ENCODE measurements at places on chromosomes 16 and 17.

DNA sequence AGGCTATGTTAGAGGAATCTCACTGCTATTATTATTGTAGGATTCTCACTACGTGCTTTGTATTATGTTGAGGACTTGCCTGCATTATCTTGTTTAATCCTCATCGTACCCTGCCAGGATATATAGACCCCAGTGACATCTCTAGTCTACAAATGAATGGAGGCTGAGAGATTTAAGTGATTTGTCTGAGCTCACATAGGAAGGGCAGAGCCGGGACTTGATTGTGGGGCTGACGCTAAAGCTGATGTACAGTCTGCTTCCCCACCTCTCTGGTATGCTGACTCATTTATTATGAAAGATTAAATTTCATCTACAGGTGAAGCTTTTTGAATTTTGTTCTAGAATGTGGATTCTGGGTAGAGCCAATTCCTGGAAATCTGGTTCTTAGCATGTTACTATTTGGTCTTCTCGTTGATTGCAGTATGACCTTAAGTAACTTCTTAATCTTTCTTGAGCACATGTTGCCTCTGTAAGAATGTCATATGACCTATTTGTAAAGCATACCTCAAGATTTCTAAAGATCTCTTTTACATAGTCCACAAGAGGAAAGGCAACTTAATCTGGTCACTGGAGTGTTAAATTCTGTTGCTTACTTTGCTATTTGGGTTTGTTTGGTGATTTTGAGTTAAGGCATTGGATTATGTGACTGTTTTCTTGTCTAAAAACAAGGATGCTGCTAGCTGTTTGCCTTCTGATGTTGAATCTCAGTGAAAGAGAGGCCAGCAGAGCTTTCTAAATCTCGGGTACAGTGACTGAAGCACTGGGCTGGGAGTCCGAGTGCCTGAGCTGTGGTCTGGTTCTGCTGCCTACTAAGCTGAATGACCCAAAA is 12.4 kb downstream of the METTL9 start:
- DNase-seq = no peak

GRCh38 chr16:81746566-81746965 is 32.5 kb upstream of the PLCG2 start:
- DNase-seq = no peak

DNA sequence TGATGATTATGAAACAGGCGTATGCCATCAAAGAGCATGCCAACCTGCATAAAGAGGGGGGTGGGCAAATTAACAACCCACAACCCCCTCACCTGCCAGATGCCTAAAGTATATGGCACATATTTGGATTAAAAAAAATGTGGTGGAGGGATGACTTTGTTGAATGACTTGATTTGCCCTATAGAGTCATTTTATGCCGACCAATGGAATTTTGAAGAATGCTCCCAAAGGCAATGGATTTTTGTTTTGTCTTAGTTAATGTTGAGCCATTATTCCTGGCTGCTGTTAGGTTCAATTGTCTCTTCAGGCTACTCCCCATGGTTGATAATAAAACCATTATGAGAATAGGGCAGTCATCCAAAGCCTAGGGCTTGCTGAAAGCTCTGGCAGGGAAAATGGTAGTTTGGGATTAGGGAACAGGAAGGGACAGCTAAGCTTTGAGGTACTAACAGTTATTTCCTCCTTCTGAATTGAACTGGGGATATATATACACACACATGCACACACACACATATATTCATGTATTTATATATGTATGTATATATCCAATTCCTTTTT is 5.8 kb upstream of the CHCT1 start:
- no peak for DNase-seq

DNA sequence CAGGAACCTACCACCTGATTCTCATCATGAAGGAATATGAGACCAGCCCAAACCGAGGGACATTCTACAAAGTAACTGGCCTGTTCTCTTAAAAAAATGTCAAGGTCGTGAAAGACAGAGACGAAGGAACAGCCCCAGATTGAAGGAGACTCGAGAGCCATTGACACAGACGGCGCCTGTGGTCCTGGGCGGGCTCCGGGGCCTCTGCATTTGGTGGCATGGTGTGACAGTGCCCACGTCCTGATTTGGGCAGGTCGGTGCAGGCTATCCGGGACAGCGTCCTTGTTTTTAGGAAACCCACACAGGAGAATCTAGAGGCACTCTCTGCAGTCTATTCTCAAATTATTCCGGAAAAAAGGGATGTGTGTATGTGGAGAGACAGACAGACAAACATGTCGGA is 64.1 kb downstream of the ADCY9 start:
- no peak for DNase-seq

- peak; percentile 74 for DNase-seq
These were observed 5.8 kb upstream of the CBX4 start for GRCh38 chr17:79844869-79845600.

GRCh38 chr17:65362826-65363225 is 198.6 kb downstream of the AXIN2 start:
- DNase-seq = no peak

DNA sequence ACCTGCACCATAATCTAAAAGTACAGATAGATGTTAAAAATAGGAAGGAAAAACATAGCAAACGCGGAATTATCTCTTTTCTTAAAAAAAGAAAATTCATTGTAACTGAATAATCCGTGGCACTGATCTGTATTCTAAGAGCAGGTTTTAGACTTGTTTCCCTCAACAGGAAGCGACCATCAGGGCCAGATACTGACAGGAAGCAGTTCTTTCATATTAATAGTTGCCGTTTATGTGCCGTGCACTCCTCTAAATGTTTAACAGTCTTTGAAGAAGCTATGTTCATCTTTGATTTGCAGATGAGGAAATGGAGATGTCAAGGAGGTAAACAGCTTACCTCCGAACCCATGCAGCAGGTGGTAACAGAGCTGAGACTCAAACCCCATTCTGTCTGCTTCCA is 23.6 kb downstream of the DYNLRB2 start:
- DNase-seq = no peak

DNA sequence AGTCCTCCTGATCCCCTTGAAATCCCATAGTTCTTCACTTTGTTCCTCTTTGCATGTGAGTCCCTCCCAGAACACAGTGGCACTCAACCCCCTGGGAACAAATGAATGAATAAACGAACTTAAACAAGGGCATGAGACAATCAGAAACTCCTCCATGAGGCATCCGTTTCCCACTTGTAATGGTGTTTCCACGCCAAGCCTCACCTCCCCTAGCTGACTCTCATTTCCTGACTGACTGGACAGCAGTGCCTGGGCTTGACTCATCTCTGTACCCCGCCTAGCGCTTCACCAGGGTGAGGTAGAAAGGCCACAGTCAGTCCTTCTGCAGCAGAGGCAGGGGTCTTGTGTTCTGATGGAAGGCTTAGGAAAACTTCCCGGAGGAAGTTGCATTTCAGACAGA is 14.2 kb downstream of the KIF1C start:
- DNase-seq = peak; percentile 51

GRCh38 chr16:72673118-72673517 is 374.8 kb downstream of the ZFHX3 start:
- DNase-seq = no peak

DNA sequence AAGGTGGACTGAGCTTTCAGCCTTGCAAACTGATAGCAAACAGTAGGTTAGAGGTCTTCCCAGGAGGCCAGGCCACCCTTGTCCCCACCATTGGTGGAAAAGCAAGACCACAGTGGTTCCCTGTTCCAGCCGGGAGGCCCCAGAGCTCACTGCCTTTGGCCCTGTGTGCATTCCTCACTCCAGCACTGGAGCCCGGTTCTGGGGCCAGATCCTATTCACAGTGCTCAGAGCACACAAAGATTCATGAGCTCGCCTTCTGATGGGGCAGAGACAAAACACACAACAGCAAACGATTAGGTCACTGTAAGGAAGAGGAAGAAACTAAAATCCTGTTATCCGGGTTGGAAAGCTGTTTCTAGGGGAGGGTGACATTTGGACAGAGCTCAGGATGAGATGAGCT is 5.6 kb upstream of the PGS1 start:
- no peak for DNase-seq

DNA sequence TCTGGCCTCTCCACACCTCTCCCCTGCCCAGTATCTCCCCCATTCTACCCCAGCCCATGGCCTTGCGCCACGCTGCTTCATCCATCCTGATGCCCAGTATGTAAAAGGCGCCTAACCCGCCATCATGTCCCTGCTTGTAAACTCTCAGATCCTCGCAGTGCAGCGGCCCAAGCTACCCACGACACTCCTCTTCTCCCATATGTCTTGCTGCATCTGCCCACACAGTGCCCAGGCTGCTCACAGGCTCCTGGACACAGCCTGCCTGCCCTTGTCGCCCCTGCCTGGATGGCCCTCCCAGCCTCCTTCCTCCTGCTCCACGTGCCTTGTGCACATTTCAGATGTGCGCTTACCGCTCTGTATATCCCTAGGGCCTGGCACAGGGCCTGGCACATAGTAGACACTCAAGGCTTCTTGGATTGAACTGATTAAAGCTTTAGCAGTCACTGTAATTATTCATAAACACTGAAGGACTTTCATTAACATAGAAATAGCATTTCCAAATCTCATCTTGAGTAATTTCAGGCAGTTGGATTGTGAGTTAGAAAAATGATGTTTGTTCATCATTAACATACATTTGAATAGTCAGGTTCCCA is 129.1 kb downstream of the CLEC16A start:
- no peak for DNase-seq

DNA sequence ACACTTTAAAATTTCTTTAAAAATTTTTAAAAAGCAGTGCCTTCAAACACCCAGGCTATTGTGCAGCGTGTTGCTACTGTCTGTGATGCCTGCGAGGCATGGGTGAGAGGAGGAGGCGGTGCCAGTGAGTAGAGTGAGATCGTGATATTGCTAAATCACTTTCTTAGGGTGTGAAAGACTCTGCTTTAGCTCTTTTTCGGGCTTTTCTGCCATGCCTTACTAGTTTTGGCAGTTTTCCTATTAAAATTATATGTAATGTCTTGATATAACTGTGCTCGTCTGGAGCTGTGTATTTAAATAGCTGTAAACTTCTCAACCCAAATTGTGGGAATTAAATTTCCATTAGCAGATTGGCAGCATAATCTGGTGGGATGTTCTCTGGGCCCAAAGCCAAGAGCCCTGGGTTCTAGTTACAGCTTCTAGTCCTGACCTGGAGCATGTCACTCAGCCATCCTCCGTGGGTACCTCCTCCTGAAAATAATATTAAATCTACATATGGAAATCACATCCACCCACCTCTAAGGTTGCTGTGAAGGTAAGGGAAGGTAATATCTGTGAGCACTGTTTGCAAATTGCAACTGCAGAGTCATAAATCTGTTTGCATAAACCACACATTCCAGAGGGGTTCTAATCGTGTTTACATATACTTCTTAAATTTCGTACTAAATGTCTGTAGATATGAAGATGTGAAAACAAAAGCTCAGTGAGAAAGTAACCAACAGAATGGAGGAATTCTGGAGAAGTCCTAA is 264.3 kb upstream of the CACNG5 start:
- no peak for DNase-seq

- no peak for DNase-seq
These were observed 47.2 kb downstream of the OTOA start for GRCh38 chr16:21710938-21711337.

GRCh38 chr17:35448214-35448898 is at the start of gene SLFN13:
Gene SLFN13 (minus strand): TSS chr17:35448766. CDS start chr17:35445680, 3,086 bp downstream.
- DNase-seq = peak; percentile 90

DNA sequence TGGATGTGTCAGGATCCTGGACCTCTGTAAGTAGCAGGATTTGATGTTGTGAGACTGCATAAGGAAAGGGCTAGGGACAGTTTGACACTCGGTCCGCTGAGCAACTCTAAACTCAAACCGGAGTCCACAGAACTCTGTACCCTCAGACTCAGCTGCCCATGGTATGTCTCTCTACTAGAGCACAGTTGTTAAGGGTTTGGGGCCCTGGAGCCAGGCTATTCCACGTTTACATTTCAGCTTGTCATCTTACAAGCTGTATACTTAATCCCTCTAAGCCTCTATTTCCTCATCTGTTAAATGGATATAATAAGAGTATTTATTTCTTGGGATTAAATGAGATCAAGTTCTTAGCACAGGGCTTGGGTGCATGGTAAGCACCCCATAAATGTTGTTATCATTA is 27.9 kb downstream of the HOXB1 start:
- DNase-seq = no peak

GRCh38 chr16:49583911-49584310 is 210.3 kb downstream of the C16orf78 start:
- no peak for DNase-seq

DNA sequence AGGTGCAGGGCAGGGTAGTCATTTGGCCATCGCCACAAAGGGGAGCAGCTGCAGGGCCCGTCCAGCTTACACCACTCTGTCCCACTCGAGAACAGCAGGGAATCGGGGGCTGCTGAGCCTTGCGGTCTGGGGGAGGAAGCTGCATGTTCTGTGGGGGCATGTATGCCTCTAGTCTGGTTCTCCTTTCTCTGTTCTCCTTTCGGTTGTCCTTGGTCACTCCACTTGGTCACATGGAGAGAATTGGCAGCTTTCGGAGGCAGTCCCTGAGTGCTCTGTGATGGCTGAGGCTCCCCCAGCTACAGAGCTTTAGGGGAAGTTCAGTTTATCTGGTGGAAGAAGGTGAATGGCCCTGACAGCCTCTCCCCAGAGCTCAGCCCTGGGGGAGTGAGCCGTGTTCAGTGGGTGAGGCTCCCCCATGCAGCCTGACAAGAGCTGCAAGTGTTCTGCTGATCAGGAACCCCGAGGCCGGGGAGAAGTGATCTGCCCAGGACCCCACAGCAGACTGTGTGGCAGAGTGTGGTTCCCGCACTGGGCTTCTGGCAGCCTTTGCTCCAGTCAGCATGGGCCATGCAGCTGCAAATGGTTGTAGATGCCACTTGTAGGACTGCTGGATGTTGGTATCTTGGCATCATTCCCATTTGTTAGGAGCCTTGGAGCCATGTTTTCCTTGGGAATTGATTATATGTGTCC is 22.3 kb upstream of the SMPD3 start:
- no peak for DNase-seq

DNA sequence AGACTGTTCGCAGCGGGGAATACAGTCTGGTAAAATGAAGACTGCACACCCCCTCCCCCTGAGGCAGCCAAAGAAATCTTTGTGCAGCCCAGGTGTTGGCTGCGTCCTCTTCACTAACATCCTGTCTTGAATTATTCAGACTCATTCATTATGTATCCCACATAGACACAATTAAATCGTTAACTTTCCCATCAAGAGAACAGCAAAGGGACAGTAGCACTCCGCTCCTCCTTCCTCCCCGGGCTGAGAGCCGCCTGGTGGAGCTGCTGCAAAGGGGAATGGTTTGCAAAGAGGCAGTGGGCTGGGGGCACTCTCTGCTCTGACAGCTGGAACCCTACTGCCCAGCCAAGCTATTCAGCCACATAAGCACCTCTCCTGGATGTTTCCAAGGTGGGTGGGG is 290.0 kb upstream of the SOX9 start:
- DNase-seq = no peak
